ENCODE measurements at places on chromosomes 1 and 21. TPM values are rescaled to one million over a fixed set of nuclear protein-coding genes. Genes with fewer than 3 reads are reported as not detected.

The RGS8 gene
- under 0.01 TPM for total RNA-seq

The CACNA1S gene
- not detected for total RNA-seq

The SLC25A33 gene
- 4.0 TPM for total RNA-seq

The TLR5 gene
- under 0.01 TPM for total RNA-seq

The DMBX1 gene
- not detected for total RNA-seq

The ABCG1 gene
- total RNA-seq = 45.5 TPM

The SYTL1 gene
- 108 TPM for total RNA-seq

The TAL1 gene
- 70.6 TPM for total RNA-seq

The IRF6 gene
- total RNA-seq = 5.4 TPM

The BRINP3 gene
- under 0.01 TPM for total RNA-seq

The DSCAM gene
- total RNA-seq = not detected

The PDPN gene
- not detected for total RNA-seq

The SEMA6C gene
- 10.2 TPM for total RNA-seq

The CD48 gene
- 18.0 TPM for total RNA-seq

The LORICRIN gene
- not detected for total RNA-seq

All from hematopoietic multipotent progenitor cell (in vitro differentiated cells).